Right lobe of liver (tissue), 6 donors: ENCODE measurements at places on chromosomes 6 and 20. TPM values are rescaled to one million over a fixed set of nuclear protein-coding genes. Genes with fewer than 3 reads are reported as not detected.

Gene EPB41L1
- total RNA-seq: 6.1 TPM

Gene MUC21
- not detected for total RNA-seq

Gene PRSS35
- total RNA-seq: not detected

Gene PPP1R3G
- total RNA-seq: 0.55 TPM

Gene BPIFB1
- total RNA-seq: not detected

Gene GPX5
- total RNA-seq: not detected

Gene SAMD3
- 0.64 TPM for total RNA-seq

Gene MRAP2
- total RNA-seq: 0.12 TPM

Gene KIF25
- 0.15 TPM for total RNA-seq
